CD4-positive, alpha-beta T cell (primary cell): ENCODE measurements at places on chromosomes 4 and X.

DNA sequence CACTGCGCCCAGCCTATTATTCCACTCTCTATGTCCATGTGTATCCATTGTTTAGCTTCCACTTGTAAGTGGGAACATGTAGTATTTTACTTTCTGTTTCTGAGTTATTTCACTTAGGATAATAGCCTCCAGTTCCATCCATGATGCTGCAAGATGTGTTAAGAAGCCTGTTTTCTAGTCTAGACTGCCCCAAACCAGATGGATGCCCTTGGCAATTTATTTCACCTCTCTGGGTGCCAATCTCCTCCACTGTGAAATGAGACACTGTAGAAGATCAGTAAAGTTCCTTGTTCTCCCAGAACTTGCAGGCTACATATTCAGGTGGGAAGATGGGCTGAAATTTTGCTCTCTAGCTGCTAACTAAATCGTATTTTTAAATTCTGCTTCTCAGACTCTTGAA, 72.8 kb downstream of the TSPAN5 start:
- DNase-seq: no peak

DNA sequence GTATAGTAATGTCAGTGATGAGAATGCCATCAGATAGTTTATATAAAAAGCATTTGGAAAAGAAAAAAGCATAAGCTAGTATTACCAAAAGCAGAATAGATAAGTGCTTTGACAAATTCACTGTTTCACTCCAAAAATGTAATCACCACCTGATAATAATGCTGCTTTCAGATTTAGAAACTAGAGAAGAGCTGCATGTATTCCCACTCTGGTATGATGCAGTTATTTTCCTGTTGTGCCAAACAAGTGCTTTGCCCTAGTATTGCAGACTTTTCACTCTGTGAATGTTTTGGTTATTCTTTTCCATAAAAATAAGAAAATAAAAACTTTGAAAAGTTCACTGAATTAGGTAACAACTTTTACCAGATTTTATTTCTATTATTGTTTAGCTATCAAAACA, 267.7 kb upstream of the TET2 start:
- no peak for DNase-seq

- DNase-seq: no peak
Observed at GRCh38 chrX:8576821-8577220, 112.2 kb downstream of the VCX3B start.

DNA sequence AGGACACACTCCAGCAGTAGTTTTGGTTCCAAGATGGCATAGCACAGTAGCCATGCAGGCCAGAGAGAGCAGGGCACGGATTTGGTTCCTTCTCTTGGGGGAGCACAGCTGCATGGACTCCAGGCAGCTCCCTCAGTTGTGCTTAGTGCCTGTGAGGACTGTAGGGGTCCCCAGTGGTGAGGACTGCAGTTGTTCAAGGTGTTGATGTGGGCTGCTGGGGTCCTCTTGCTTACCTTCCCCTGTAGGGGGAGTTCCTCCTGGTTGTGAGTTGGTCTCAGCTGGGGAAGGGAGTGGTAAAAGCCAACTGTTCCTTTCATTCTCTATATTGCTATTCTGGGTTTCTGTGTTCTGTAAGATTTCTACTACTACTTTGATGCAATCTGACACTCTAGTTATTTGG, 606.5 kb downstream of the MAGEB5 start:
- no peak for DNase-seq

DNA sequence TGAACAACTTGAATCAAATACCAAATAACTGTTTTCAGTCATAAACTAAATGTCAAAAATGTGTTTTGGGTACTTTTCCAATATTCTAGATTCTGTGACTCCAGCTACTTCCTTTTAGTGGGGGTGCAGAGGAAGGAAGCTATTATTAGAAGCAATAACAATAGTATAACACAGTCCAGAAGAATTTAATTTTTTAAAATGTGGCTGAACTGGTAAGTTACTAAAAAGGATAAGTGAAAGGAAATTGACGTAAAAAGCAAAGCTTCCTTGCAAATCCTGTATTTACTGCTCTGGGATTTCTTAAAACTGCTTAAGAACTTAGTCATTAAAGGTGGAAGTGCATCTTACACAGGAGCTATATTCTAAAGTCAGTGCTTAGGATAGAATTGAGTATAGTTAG, 53.2 kb downstream of the MOSPD2 start:
- DNase-seq: no peak

DNA sequence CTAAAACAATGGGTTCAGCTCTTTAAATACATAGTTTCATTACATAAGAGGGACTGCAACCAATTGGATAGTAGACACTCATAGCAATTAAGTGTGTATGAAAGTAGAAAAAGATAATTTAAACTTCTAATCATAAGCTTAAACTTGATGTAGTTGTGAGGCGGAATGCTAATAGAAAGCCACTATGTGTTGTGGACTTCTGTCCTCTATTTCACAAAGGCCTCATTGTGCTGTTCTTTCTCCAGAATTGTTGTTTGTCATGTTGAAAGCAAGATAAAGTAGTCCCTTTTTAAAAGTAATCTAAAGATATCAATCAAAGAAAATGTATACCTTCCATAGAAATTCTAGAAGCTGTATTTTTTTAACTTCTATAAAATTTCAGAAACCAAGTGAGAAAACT, 329.4 kb downstream of the KLHL4 start:
- no peak for DNase-seq

GRCh38 chr4:151206241-151207005, 70.5 kb upstream of the PRSS48 start:
- DNase-seq: no peak

DNA sequence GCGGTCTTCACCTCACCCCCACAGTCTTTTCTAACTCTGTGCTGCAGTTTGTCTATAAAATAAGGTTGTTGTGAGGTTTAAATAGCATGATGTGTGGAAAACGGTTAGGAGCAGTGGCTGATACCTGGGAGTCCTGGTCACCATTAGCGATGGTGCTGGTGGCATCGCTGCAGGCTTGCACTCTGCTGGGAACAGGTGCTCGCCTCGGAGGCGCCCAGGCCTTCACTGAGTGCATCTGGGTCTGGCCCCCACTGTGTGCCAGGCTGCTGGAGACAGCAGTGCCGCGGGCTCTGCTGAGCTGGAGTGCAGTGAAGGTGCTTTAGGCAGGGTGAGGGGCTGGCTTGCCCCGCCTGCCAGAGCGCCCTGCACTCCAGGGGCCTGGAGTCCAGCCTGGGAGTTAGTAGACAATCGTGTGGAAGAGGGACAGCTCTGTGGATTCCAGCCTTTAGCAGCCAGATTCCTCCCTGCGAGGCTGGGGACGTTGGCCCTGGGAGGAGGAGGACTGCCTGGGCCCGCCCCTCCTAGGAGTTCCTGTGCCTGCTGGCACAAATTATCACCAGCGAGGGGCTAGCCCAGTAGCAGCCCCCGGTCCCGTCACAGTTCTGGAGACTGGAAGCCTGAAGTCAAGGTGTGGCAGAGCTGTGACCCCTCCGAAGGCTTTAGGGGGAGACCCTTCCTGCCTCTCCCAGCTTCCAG, 7.3 kb downstream of the RGS12 start:
- no peak for DNase-seq

DNA sequence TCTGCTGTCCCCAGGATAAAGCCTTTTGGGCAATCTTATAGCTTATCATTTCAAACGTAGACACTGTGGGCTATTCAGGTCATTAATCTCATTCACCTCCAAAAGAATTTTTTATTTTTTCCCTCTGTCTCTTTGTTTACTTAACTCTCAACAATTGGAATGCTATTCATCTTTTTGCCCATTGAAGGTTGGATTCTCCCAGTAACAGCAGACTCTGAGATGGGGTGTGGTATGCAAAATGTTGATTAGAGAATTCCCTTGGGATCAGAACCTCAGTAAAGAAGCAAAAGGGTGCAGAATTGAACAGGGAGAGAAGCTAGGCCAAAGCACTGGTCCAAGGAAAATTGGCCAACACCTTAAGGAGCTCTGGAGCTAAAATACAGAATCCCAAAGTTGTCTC, 60.4 kb downstream of the CAMK2D start:
- DNase-seq: no peak

DNA sequence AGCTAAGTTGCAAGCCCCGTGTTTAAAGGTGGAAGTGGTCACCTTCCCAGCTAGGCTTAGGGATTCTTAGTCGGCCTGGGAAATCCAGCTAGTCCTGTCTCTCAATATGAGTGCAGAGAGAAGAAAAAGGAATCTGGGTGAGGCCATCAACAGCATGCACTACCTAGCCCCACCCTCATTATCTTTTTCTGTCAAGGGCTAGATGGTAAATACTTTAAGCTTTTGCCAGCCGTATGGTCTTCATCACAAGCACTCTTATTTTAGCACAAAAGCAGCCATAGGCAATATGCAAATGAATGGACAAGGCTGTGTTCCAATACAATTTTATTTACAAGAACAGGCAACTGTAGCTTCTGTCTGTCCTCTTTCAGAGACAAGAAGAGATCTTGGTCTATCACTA, 282.9 kb downstream of the ZNF674 start:
- DNase-seq: no peak
